ENCODE measurements at places on chromosomes 7 and 10.

- peak; percentile 61 for DNase-seq
Observed at GRCh38 chr10:96513305-96513697, 425 bp downstream of the TLL2 start.

GRCh38 chr10:131270461-131271190, 40.9 kb downstream of the TCERG1L start:
- no peak for DNase-seq

DNA sequence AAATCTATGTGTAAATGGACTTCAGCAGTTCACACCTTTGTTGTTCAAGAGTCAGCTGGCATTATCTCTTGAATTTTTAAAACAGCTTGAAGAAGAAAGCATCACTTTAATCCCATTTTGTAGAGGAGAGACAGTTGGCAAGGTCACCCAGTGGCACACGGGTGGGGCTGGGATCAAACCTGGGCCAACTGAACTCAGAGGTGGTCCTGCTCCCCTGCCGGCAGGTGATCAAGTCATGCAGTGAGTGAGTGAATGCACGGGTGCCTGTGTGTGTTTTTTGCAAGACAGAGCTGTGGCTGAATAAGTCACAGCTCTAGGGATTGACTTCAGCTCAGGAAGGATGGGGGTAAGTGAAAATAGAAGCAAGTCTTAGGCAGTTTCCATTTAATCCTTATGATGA, 9.5 kb downstream of the GHRHR start:
- no peak for DNase-seq

DNA sequence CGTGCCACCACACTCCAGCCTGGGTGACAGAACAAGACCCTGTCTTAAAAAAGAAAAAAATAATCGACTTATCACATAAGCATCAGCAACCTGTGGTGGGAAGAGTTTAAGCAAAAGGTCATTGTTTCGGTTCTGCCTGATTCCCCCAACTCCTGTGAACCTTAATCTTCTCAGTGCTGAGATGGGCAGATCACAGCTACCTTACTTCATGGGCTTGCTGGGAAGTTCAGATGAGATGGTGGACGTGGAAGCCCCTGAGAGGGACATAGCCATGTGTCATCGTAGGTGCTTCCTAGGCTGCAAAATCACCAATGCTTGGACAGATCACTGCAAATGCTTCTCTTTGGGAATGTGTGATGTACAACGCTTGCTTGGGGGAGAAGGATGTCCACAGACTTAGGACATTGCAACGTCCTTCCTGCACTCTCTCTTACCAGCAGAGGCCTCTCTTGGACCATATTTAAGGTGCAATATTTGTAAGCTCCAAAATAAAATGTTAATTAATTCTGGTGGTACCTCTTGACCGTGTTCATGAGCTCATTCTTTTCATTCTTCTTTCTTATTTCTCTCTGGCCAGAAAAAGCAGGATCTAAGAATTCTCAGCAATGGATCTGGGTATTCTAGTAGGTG, 8.6 kb downstream of the GJD4 start:
- no peak for DNase-seq

- no peak for DNase-seq
Observed at GRCh38 chr7:120221666-120222065, 51.3 kb upstream of the KCND2 start.

GRCh38 chr7:106053109-106053508, 59.0 kb downstream of the SYPL1 start:
- no peak for DNase-seq

GRCh38 chr10:26524161-26524896, 86.2 kb downstream of the APBB1IP start:
- DNase-seq, result no peak

DNA sequence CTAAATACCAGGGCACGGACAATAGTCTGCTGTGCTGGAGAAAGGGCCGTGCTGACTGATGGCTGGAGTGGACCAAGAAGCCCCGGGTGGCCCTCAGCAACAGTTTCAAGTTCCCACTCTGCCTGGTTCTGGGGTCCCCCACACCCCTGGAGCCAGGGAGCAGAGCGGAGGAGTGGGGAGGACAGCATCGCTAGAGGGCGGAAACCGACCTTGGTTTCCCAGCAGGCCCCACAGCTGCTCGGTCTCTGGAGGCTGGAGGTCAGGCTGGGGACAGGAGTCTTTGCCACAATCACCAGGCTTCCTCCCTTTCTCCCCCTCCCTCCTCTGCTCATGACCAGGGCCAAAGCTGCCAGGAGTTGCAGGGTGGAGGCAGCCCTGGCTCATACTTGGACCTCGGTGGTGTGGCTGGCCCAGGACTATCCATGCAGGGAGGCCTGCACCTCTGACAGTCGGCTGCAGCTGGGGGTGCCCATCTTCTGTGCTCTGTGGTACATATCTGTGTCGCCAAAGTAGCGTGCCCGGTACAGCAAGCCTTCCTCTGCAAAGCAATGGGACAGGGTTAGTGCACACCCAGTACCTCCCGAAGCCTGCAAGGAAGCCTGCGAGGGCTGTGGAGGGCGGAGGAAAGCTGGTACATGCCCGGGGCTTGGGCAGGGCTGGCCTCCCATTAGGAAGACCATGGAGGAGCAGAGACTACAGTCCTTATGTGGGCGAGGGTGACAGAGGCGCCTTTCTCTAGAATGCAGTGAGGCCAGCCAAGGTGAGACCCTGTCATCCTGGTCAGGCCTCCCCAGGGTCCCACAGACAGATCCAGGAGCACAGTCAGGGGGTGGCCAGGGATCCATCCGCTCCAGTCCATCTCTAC, 19.1 kb downstream of the DNAJB12 start:
- DNase-seq, result peak; percentile 73

- DNase-seq, result no peak
Observed at GRCh38 chr7:15402436-15403136, 159.2 kb downstream of the AGMO start.

DNA sequence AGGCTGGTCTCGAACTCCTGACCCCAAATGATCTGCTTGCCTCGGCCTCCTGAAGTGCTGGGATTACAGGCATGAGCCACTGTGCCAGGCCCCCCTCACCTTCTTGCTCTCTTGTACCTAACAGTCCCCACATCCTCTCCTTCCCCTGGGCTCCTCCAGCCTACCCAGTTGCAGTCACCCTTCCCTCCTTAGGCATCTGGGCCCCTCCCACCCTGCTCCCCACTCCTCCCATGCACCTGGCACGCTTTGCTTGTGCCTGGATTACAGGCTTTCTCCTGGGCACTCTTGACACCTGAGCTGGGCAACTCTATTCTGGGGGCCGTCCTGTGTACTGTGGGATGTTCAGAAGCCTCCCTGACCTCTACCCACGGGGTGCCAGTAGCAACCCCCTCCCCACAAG, 3.0 kb downstream of the CLDN15 start:
- no peak for DNase-seq

DNA sequence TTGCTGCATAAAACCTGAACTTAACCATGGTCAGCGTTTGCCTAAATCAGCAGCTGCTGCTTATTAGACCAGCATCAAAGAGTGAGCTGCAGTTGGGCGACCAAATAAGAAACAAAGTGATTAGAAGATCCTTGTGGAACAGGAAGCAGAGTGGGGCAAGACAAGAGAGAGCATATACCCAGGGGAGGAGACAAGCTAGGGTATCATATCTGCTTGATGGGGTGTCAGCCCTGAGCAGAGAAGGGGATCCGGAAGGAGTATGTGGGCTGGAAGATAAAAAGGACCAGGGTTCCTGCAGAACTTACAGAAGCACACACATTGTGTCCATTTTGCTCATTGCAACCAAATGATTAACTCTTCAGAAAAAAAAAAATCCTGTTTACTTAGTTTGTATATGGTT, 213.6 kb downstream of the CELF2 start:
- DNase-seq, result peak; percentile 65

- no peak for DNase-seq
Observed at GRCh38 chr7:118734541-118734940, 510.0 kb downstream of the ANKRD7 start.

DNA sequence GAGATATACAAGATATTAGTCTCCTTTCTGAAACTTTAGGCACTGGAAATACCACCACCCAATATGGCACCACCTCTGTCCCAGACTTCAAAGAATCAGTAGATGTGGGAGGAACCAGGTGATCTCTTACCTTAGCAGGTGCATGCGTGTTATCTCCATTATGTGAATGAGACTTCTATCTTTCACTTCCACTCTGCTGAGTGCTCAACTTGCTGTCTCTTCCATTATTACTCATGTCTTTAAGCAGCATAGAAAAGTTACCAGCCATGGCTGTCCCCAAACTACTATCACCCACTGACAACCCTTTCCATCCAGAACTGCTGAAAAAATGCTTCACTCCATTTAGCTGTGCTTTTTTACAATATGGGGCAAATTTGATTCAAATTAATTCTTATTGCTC, 101.5 kb upstream of the PRSS1 start:
- DNase-seq, result no peak

GRCh38 chr10:70827086-70827757, 11.5 kb downstream of the SGPL1 start:
- peak; percentile 53 for DNase-seq

- DNase-seq, result peak; percentile 49
Observed at GRCh38 chr7:129262324-129262723, 37.5 kb downstream of the AHCYL2 start.

GRCh38 chr7:51038573-51038972, 255.9 kb upstream of the GRB10 start:
- DNase-seq, result no peak

DNA sequence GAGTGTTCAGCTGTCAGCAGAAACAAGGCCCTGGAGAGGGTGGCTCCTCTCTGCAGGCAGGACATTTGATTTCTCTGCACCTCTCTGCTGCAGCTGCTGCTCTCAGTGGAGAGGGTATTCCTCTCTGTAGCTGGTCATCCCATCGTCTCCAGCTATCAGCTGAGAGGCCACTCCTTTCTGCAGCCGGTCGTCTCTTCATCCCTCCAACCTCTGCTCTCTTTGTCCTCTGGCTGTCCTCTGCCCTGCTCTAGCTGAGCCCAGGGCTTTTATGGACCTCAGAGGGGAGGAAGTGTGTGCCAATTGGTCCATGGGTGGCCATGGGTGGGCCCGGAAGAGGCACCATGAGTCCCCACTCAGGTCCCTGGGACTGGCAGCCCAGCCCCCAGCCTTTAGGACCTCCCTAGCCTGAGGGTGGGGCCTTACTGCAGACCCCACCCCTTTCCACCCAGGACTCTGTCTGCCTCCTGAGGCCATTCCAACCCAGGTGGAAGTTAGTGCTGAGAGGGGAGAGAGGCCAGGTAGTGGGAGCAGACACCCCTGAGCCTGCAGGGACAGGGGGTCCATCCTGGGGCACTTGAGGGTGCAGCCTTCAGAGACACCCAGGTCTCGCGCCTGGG, 26.2 kb upstream of the CDCA7L start:
- no peak for DNase-seq

DNA sequence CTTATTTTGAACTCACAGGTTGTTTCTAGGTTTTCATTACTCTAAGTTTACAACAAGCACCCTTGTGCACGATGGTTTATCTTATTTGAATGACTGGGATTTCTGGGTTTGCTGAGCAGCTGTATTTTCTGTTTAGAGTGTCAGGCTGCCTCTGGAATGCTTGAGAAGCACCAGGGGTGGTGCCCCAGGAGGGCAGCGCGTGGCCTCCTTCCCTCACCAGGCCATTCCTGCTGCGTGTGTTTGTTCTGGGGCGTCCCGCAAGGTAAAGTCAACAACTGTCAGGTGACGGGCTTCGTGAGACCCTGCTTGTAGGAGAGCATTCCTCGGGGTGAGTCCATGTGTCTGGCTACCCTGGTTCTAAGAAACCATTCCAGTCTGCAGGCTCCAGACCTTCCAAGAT, 54.9 kb downstream of the FAM171A1 start:
- DNase-seq, result no peak

DNA sequence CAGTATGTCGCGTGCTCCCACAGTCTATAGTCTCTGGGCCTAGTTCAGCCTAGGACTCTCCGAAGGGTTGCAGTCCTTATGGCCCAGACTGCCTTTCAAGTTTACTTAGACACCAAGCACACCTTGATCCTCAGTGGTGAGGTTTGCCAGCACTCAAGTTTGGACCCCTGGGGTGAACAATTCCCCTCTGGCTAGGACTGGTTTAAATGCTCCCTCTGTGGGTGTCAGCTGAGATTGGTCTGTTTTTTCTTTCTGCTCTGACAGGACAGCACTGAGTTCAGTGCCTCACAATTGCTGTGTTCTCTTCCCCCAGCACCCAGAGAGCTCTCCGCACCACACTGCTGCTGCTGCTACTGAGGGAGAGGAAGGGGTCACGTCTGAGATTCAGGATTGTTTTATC, 31.9 kb upstream of the AGR3 start:
- no peak for DNase-seq

DNA sequence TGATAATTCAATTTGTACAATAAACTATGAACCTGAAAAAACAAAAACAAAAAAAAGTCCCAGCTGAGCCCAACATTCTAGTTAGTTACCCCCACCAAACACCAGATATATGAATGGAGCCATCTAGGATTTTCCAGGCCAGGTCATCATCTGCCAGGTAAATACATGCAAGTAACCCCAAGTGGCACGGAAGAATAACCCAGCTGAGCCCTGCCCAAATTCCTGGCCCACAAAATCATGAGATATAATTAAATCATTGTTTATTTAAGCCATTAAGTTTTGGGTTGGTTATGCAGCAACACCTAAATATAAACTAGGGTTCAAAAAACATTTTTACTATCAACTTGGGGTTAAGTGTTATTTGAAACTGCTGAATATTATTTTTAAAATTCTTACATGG, 19.0 kb downstream of the PARD3 start:
- no peak for DNase-seq

- DNase-seq, result no peak
Observed at GRCh38 chr10:46223064-46223480, 63.7 kb upstream of the ANTXRL start.

- no peak for DNase-seq
Observed at GRCh38 chr7:139450851-139451250, 32.6 kb downstream of the KLRG2 start.

DNA sequence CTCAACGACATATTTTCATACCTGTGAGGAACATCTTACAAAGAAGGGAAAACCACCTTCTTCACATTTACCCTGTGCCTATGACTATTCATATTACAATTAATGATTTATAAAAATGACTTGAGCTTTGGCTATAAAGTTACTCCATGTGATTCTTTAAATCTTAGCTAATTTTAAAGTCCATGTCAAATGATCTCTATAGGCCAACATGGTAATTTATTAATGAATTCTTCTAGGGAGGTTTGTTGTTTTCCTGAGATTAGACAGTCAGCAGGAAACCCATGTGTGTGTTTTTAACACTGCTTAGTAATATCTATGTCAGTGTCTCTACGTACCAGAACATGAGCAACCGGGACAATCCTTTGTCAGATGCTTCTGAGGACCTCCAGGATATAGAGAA, 307.3 kb downstream of the IPMK start:
- no peak for DNase-seq

- no peak for DNase-seq
Observed at GRCh38 chr7:3494947-3495346, 193.9 kb downstream of the SDK1 start.

DNA sequence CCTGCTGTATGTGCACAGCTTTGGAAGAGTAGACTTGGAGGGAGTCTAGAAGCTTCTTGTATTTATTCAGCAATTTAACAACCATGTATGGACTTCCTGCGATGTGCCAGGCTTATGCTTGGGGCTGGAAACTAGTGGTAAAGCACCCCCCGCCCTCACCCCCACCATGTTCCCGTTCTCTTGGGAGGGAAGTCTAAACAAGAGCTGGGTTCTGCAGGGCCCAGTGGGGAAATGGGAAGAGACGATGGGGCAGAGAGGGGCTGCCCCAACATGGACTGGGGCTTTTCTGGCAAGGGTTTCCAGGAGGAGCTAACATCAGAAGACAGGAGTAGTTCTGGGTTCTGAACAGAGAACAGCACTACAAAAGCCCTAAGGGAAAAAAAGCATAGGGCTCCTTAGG, 8.0 kb downstream of the RASSF4 start:
- DNase-seq, result peak; percentile 40

- DNase-seq, result no peak
Observed at GRCh38 chr7:93165447-93165846, 17.3 kb upstream of the SAMD9L start.

GRCh38 chr10:70833601-70834000, 17.9 kb downstream of the SGPL1 start:
- no peak for DNase-seq

Data from common myeloid progenitor, CD34-positive (primary cell).